ENCODE measurements at places on chromosomes 1 and 21.
A peak's percentile ranks its signal among the peaks of the same experiment; 100 is the strongest.

- peaks cover 25% of the 10 kb centered on the region for H3K4me1 ChIP-seq
- no peak overlapping the region for H3K27ac ChIP-seq
- no peaks in the 10 kb centered on the region for H3K27me3 ChIP-seq
- H3K4me3 ChIP-seq: no peak overlapping the region
Measured at GRCh38 chr1:39675220-39675619, 3.3 kb upstream of the NT5C1A start.

DNA sequence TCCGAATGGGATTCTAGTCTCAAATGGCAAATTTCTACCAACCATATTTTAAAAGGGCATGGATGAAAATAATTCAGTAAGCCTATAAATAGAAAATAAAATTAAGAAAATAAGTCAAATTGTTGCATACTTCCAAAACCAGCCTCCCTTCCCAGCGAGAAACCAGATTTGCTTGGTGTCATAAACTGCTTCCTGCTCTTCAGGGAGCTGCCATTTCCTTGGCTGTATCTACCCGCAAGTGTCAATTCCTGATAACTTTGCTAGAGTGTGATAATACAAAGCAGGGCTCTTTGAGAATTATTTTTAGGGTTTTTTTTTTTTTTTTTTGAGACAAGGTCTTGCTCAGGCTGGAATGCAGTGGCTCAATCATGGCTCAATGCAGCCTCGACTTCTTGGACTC, 62.3 kb downstream of the S1PR1 start:
- no peaks in the 10 kb centered on the region for H3K27me3 ChIP-seq
- H3K4me3 ChIP-seq: no peak overlapping the region
- no peaks in the 10 kb centered on the region for H3K4me1 ChIP-seq

GRCh38 chr1:170959385-170959784, 24.1 kb downstream of the MROH9 start:
- H3K36me3 ChIP-seq: no peaks in the 10 kb centered on the region
- no peaks in the 10 kb centered on the region for H3K4me1 ChIP-seq
- H3K27me3 ChIP-seq: no peaks in the 10 kb centered on the region
- no peak overlapping the region for H3K4me3 ChIP-seq

DNA sequence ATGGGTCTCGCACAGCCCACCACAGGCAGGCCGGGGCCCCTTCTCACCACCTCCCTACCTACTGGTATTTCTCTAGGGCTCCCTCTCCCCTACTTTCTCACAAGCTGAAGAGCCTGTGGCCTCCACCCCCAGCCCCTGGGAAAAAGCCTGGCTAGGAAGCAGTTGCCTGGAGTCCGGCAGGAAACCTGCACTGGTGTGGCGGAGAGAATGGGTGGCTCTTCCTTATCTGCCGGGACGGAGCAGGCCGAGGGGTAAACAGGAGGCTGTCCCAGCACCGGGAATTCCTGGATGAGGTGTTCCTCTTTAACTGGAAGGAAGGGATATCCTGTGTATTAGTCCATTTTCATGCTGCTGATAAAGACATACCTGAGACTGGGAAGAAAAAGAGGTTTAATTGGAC, 125.8 kb downstream of the TLR5 start:
- no peaks in the 10 kb centered on the region for H3K27me3 ChIP-seq
- no peaks in the 10 kb centered on the region for H3K4me1 ChIP-seq
- DNase-seq: no peak
- H3K36me3 ChIP-seq: no peaks in the 10 kb centered on the region
- H3K4me3 ChIP-seq: no peak overlapping the region

GRCh38 chr21:15826908-15827601, 97.3 kb downstream of the USP25 start:
- no peak overlapping the region for H3K27ac ChIP-seq
- H3K36me3 ChIP-seq: no peaks in the 10 kb centered on the region
- no peak for DNase-seq
- no peaks in the 10 kb centered on the region for H3K4me1 ChIP-seq
- no peaks in the 10 kb centered on the region for H3K27me3 ChIP-seq
- H3K4me3 ChIP-seq: no peak overlapping the region

DNA sequence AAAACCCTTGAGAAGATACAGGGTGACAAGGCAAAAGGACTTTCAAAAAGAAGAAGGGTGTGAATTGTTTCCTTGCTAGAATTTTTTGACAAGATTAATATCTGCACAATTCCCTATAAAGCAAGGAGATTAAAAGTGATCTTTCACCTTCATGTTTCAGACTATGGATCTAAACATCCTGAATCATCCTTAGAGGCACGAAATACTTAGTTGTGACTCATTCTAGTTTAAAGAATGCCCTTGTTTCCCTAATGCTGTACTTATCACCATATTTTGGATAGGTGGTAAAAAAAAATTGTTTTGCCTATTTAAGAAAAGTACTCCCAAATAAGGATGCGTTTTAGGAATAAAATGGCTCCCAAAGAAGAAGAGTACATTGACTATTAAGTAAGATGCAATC, 415.1 kb downstream of the LRRIQ3 start:
- no peaks in the 10 kb centered on the region for H3K36me3 ChIP-seq
- no peak overlapping the region for H3K27ac ChIP-seq
- no peaks in the 10 kb centered on the region for H3K27me3 ChIP-seq
- no peaks in the 10 kb centered on the region for H3K4me1 ChIP-seq

- H3K4me3 ChIP-seq: peak overlapping the region; percentile 49
- H3K4me1 ChIP-seq: peaks cover 50% of the 10 kb centered on the region
- no peaks in the 10 kb centered on the region for H3K27me3 ChIP-seq
- no peaks in the 10 kb centered on the region for H3K36me3 ChIP-seq
- peak overlapping the region; percentile 99 for H3K27ac ChIP-seq
Measured at GRCh38 chr1:203308328-203308922, 3.1 kb downstream of the BTG2 start.

GRCh38 chr1:19739628-19740027, 60.1 kb downstream of the TMCO4 start:
- H3K36me3 ChIP-seq: no peaks in the 10 kb centered on the region
- H3K4me1 ChIP-seq: peaks cover 10% of the 10 kb centered on the region
- H3K4me3 ChIP-seq: no peak overlapping the region
- no peak overlapping the region for H3K27ac ChIP-seq

DNA sequence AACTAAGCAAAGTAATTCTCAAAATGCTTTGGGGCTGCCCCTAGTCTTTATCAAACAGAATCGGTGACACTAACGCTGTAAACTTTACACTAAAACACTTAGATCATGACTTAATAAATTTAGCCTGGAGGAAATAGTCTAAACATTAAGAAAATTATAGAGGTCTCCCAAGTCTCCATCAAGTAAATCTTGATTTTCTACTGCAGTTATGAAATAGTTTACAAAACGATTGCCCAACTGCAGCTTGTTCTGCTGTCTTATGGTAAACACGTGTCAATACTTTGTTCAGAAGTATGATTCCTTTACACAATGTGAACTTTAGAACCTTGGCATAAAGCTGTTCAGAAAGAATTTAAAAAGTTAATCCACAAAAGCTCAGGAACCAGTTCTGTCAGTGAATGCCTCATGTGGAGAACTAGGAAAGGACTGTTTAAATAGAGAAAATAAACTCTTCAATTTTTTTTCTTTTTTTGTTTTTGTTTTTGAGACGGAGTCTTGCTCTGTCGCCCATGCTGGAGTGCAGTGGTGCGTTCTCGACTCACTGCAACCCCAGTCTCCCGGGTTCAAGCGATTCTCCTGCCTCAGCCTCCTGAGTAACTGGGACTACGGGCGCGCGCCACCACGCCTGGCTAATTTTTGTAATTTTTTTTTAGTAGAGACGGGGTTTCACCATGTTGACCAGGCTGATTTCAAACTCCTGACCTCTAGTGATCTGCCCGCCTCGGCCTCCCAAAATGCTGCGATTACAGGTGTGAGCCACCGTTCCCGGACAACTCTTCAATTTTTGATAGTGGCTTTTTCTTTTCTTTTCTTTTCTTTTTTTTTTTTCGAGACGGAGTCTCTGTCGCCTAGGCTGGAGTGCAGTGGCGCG, 1.6 kb downstream of the DDI2 start:
- H3K4me1 ChIP-seq: peaks cover 57% of the 10 kb centered on the region
- peak; percentile 69 for DNase-seq
- no peaks in the 10 kb centered on the region for H3K27me3 ChIP-seq
- H3K27ac ChIP-seq: peak overlapping the region; percentile 98
- H3K4me3 ChIP-seq: no peak overlapping the region

DNA sequence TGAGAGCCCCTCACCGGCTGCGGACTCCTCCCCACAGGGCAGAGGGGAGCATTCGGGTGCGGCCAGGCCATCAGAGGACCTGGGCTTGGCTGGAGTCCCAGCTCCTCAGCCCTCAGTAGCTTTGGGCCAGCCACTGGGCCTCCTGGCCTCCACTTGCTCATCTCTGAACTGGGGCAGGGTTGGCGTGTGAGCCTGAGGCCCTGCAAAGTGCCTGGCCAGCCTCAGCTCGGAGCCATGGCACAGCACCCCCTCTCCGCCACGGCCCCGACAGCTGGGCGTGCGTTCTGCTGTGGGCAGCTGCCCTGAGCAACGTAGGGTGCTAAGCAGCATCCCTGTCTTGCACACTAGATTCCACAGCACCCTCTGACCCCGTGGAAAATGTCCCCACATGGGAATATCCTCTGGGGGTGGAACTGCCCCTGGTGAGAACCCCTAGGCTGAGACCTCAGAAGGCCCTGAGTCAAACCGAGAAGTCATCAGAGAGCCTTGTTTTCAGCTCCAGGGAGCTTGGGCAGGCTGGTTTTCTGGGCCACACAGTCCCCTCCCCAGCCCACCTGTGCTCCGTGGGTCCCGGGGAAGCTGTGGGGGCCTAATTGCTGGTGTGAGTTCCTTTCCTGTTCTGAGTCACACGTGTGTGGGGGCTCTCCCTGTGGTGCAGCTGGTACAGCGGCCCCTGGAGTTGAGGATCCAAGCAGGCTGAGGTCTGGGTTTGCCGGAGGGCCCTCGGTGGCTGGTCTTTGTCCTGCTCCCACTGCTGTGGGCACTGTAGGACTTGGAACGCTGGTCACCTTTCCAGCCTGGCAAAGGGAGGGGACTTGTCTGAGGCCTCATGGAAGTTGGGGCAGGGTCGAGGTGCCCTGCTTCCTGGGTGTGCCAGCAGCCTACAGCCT, 24.5 kb downstream of the TP73 start:
- no peak overlapping the region for H3K4me3 ChIP-seq
- no peak for DNase-seq
- H3K36me3 ChIP-seq: no peaks in the 10 kb centered on the region
- H3K27ac ChIP-seq: no peak overlapping the region
- H3K4me1 ChIP-seq: peaks cover 16% of the 10 kb centered on the region

GRCh38 chr1:160438935-160439334, 38.6 kb downstream of the VANGL2 start:
- H3K4me3 ChIP-seq: no peak overlapping the region
- no peak for DNase-seq
- no peak overlapping the region for H3K27ac ChIP-seq
- no peaks in the 10 kb centered on the region for H3K4me1 ChIP-seq

DNA sequence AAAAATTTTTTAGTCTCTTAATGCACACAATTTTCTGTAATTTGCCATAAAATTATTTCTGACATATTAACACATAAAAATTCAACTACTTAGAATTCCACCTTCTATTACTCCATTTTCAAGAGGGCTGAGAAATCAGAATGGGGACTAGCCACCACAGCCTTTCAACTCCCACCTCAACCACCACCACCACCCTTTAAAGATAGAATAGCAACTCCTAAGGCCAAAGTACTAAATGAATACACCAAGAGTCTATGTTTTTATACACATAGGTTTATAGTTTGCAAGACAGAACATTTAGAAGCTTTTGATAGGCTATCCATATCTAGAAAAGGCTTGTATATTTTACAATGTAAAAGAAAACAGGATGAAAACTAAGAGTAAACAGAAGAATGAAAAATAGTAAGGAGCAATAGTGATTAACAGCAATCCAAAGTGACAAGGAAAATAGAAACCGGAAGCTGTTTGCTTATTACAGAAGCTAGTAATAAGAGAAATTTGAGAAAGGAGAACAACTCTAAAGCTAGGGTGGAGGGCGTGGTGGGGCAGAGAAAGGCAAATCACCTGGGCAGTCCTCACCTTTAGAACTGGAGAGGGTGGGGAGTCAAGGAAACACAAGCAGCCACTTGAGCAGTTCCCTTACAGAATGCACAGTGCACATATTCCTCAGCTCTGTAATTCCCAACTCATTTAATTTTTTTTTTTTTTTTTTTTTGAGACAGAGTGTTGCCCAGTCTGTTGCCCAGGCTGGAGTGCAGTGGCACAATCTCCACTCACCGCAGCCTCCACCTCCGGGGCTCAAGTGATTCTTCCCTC, 27.7 kb downstream of the EPS15 start:
- H3K27me3 ChIP-seq: no peaks in the 10 kb centered on the region
- no peaks in the 10 kb centered on the region for H3K36me3 ChIP-seq
- peak overlapping the region; percentile 20 for H3K27ac ChIP-seq
- no peak for DNase-seq
- no peak overlapping the region for H3K4me3 ChIP-seq
- H3K4me1 ChIP-seq: peaks cover 39% of the 10 kb centered on the region

GRCh38 chr1:113763661-113764060, 4.4 kb upstream of the PHTF1 start:
- no peaks in the 10 kb centered on the region for H3K27me3 ChIP-seq
- peaks cover 8% of the 10 kb centered on the region for H3K4me1 ChIP-seq
- H3K36me3 ChIP-seq: no peaks in the 10 kb centered on the region
- no peak overlapping the region for H3K4me3 ChIP-seq

DNA sequence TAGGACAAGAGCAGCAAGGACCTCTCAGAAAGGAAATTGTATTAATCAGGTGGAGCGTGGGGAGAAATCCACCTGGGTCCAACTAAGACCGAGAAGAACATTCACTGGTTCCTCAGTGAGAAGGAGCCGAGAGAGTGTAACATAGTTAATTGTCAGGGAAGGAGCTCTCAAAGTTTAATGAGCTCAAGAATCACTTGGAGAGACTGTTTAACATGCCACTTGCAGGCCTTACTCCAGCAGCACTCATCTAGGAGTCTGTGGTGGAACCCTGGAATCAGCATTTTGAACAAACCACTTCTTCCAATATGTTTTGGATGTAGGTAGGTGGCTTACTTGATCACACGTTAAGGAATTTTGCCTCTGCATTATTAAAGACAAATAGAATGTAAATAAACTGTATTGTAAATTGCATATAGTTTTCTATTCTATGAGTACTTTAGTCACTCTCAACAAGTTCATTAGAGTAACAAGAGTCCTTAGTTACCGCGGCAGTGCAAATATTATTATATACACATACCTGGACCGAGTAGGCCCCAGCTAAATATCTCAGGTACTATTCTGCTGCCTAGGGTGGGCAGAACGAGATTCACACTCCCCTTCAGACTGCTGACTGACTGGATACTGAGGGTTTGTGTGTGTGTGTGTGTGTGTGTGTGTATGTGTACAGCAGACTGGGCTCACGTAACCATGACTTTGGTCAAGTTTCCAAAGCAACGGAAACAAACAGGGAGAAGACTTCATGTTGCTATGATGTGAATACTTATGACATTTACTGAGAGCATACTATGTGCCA, 203.2 kb upstream of the USP24 start:
- H3K36me3 ChIP-seq: no peaks in the 10 kb centered on the region
- no peaks in the 10 kb centered on the region for H3K4me1 ChIP-seq
- no peak overlapping the region for H3K4me3 ChIP-seq
- H3K27me3 ChIP-seq: no peaks in the 10 kb centered on the region
- DNase-seq: no peak
- no peak overlapping the region for H3K27ac ChIP-seq

GRCh38 chr21:45634511-45635183, 8.9 kb upstream of the PCBP3 start:
- no peak for DNase-seq
- no peak overlapping the region for H3K27ac ChIP-seq
- no peaks in the 10 kb centered on the region for H3K27me3 ChIP-seq

- no peak overlapping the region for H3K27ac ChIP-seq
- H3K36me3 ChIP-seq: no peaks in the 10 kb centered on the region
- H3K4me1 ChIP-seq: no peaks in the 10 kb centered on the region
- no peak for DNase-seq
- H3K27me3 ChIP-seq: no peaks in the 10 kb centered on the region
Measured at GRCh38 chr21:39175154-39175553, 8.1 kb downstream of the PSMG1 start.
